ENCODE measurements at places on chromosomes 4 and X.

- DNase-seq, result no peak
Observed at GRCh38 chrX:102995316-102995715, 58.2 kb downstream of the RAB40AL start.

GRCh38 chr4:109877400-109877799 is 29.5 kb downstream of the LRIT3 start:
- DNase-seq, result no peak

- no peak for DNase-seq
Observed at GRCh38 chr4:6499238-6499600, 26.8 kb upstream of the PPP2R2C start.

DNA sequence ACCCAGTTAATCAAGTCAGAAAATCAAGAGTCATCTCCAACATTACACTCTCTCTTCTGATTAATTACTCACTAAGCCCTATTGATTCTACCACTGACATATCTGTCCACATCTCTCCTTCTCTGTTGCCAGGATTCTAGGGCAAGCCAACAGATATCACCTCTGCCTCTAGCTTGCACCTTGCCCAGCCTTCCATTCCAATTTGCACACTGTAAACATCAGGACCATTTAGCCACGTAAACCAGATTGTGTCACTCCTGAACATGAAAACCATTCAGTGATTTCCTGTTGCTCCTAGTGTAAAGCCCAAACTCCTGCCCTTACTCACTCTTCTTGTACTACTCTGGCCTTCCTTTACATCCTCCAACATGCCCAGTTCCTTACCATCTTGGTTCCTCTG is 68.0 kb upstream of the PLS3 start:
- DNase-seq, result no peak

- no peak for DNase-seq
Observed at GRCh38 chr4:155304375-155304774, 72.4 kb downstream of the MAP9 start.

- no peak for DNase-seq
Observed at GRCh38 chrX:12967711-12968465, 7.0 kb upstream of the TMSB4X start.

DNA sequence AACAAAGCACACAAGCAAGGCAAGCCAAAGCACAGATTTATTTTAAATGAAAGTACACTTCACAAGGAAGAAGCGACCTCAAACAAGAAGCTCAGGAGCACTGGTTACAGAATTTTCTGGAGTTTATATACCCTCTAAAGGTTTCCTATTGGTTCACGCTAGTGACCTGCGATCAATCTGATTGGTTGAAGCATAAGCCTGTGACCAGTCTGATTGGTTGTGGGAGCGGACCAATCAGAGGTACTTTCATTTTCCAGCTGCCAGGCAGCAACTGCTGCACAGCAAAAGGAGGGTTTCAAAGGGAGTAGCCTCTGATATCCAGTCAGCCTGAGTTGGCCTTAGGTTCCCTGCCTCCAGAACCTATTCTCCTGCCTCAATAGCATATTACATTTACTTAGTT is 4.6 kb upstream of the AREG start:
- no peak for DNase-seq

GRCh38 chr4:80094191-80094590 is 21.2 kb upstream of the ANTXR2 start:
- DNase-seq, result no peak

- no peak for DNase-seq
Observed at GRCh38 chr4:37599092-37599790, 86.9 kb downstream of the RELL1 start.

DNA sequence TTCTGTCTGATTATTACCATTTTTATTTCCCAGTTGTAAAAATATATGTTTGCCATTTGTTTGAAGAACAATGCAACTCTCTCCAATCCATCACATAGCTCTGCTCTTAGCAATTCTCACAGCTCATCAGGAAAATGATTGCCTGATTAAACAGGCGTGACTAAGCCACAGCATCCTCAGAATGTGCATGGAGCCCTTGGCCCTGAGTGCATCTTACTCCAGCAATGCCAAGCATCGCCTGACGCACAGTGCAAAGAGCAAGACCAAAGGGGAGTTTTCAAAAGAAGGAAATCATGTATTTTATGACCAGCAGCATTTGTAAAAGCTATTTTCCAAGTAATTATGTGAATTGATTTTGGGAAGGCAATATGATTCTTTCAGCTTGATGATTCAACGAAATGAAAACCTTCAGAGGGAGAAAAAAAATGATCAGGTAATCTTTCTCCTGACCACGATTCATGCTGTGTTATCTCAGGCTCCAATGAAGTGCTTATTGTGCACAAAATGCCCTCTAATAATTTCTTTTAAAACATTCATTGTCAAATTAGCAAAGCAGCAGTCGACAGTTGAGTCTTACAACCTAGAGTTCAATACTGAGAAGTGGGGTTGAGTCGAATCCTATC is 138.0 kb upstream of the FAM9B start:
- DNase-seq, result no peak

- no peak for DNase-seq
Observed at GRCh38 chr4:122341886-122342285, 36.9 kb upstream of the ADAD1 start.

DNA sequence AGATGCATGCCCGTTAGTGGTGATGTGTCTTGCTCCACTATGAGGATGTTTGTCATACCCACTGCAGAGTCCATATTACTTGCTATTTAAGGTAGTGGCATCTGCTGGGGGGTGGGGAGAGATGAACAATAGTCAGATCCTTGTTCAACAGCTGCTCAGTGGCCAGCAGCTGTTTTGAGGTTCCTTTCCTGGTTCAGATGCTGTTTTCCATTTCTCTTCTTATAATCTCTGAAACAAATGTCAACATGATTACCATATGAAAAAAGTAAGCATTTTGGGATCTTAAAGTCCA is 1567.9 kb upstream of the TENM3 start:
- no peak for DNase-seq

- no peak for DNase-seq
Observed at GRCh38 chr4:169756971-169757574, 671 bp downstream of the HPF1 start.

GRCh38 chr4:54231768-54232688 is 2.9 kb downstream of the PDGFRA start:
- no peak for DNase-seq

DNA sequence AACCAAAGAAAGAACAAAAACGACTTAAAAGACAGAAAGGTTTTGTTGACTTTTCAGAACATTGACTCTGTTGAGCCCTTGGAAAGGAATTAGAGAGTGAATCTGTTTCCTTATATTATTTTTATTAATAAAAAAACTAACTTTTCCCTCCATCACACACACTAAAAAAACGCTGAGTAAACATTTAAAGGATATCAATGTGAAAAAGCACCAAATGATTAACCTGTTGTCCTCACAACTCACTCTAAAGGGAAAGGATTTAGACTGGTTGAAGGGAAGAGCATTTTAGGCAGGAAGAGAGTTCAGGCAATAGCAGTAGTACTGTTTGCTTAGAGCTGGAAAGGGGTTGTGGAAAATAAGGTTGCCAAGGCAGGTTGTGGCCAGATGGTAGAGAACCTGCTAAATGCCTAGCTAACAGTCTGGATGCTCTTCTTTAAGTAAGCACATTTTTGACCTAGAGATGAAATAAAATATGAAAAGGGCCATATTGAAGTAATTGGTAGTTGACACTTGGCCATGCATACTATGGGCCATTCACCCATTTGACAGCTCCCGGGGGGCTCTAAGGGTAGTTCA is 98.0 kb upstream of the NDP start:
- DNase-seq, result no peak

DNA sequence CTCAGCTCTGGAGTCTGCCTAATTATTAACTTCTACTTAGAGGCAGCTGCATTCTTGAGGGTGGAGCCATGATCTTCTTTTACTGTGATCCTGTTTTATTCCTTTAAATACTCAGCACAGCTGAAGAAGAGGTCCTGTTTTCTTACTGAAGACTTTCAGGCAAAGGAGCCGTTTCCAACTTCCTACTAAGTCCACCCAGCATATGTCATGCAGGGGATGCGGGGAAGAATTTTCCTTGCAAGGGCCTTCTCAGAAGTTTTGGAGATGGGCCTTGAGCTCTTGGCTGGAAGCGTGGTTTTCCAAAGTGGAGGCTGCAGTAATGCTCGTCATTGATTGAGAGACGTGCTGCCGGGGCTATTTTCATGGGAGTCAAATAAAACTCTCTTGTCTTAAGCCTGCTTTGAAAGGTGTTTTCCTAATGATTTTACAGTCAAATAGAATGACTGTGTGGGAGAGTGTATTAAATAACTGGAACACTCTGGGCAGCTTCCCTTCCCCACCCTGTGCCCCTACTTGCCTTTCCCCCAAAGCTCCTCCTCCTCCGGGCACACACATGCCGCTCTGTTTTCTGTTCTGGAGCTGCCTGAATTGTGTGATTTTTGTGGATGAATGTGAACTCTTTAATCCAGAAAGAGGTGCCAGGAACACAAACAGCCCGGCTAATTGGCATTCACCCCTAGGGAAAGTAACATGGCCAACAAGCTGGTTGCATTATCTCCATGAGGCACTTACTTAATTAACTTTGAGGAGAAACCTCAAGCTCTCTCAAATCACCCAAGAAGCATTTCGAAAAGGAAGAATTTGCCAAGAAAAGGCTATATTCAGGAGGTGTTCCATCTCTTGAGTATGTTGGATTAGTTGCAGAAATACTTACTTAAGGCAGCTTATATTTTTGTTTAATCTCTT is 28.1 kb downstream of the FGF2 start:
- DNase-seq, result no peak

DNA sequence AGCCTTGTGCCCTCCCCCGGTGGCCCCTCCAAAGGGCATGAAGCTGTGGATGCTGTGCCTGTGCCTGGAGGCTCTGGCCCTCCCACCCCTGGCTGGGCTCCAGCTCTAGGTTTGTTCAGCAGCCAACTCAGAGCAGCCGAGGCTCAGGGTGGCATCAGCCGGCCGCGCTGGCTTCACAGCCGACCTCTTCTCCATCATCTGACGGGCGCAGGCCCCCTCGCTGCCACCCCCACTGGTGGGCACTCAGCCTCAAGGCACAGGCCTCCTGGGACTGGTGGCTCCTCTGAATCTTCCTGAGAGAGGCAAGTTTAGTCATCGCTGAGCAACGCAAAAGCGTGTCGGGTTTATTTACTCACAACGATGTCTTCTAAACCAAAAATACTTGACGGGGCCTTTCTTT is 46.0 kb downstream of the PCGF3 start:
- DNase-seq, result no peak

DNA sequence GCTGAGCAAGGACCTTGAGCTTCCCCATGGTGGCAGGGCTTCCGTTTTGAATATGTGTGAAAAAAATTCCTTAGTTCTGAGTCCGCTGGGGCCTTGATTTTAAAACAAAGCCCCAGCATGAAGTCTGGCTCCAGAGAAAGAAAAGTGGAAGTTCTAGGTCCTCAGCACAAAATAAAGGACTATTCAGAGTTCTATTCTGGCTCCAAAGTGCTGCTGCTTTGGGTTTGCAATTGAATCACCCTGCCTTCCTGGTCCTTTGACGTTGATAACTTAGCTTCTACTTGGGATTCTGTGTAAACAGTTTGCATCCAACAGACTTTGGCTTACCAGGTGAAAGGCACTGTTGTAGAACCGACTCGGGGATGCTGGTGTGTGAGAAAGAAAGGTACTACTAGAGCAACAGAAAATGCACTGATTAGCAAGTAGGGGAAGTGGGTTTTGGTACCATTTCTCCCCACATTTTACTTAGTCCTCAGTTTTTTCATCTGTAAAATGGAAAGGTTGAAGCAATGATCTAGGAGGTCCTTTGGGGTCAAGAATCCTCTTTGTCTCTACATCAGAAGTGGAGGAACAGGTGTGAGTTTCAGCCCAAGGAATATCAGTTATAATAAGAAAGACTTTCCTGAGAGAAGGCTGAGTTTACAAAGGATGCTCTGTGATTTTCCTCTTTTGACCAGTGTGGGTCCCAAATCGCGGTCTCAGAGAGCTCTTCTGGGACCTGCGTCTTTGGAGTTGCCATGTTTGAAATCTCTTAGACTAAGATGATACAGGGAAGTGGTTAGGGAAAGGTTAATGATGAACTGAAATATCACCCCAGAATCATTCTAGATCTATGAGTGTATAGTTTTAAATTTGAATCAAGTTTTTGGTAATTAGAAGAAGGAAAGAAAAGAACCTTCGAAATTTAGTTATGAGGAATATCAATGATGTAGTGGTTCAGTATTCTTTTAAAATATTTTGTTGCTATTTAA is 28.2 kb downstream of the IGFBP7 start:
- DNase-seq, result no peak

GRCh38 chr4:178148106-178148505 is 705.9 kb upstream of the AGA start:
- DNase-seq, result no peak

DNA sequence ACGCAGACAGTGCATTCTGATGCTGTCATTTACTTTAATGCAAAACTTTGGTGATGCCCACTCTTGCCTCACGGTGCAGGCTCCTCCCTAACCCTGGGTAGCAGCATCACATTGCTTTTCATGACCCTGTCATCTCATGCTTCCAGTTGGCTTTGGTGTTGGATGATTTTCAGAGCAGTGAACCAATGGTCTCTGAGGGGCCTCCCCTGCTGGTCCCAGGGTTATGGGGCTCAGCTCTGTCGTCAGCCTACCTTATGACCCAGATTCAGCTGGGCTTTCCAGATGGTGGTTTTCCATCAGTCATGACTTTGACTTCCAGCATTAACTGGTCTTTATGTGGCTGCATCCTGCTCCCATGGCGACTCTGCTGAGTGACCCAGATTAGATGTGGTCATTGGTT is 56.0 kb downstream of the NOP14 start:
- DNase-seq, result no peak

GRCh38 chr4:21202959-21203358 is 502.7 kb downstream of the PACRGL start:
- no peak for DNase-seq

DNA sequence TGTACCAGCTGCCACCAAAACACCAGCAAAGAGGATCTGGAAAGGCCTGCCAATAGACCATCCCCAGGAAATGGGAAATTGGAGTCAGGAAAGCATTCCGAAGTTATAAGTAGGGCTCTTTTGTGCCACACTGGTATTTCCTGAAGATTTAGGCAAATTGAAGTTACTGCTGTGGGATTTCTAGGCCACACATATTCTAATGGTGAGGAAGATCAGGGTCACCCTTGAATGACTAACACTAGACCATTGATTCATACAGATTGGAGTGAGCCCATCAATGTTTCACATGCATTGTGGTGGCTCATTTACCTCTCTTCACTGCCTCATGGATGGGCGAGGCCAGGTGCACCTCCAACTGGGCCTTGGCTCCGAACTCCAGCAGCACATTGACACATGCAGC is 22.6 kb downstream of the ASB11 start:
- no peak for DNase-seq

- DNase-seq, result no peak
Observed at GRCh38 chr4:836750-837301, 10.9 kb upstream of the CPLX1 start.

DNA sequence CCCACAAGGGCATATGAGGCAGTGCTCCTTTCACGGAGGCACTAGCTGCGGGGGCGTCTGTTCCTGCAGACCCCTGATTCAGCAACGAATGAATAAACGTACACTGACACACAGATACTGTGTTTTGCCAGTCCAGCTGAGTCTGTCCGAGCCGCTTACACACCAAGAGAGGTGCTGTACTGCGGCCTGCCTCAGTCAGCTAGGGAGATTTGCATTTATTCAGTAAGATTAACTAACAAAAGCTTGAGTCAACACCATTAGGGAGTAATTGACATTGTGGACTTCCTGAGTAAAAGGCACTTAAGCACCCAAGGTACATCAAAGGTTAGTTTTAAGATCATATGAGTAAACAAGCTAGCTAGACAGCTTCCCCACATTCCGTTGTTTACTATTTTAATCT is 31.0 kb upstream of the BEX4 start:
- no peak for DNase-seq

- DNase-seq, result no peak
Observed at GRCh38 chrX:153827903-153828302, 2.4 kb downstream of the PDZD4 start.

GRCh38 chr4:128551280-128551679 is 258.2 kb upstream of the JADE1 start:
- no peak for DNase-seq
